Sciatic nerve (tissue), 2 donors: ENCODE measurements at places on chromosomes 4 and X.

DNA sequence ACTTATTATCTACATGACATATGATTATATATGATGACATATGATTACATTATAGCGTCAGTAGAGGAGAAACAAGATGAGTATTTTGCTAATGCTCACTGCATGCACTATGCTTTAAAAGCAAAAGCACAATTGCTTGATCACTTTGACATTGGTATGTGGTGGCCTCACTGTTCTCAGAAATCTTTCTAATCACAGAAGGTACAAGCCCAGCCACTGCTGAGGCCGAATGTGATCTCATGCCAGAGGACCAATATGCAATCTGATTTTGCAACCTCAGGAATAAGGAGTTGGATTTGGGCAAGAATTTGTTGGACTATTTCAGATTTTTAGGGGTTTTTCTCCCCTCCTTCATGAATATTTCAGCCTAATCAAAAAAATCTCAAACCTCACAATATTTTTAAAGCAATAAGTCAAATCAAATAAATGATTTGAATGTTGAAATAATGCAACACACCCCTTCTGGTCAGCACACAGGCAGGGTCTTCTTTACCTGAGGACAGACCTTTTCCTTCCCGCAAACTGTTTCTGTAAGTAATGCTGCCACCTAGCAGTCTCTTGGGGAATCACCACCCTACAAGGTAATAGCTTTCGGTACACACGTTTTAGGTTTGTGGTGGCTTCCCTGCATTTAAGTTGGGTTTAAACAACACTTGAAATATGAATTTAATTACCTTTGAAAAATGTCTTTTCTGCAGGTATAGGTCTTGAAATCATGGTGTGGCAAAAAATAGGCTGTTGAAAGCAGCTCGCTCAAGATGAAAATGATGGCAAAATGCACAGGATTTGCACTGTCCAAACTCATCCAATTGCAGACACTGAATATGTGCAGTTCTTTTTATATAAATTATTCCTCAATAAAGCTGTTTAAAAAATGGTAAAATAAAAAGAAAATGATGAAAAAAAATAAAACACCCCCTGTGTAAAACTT is 4.8 kb upstream of the CXCL13 start:
- no peak for DNase-seq

GRCh38 chr4:130125467-130125866 is 1029.5 kb downstream of the C4orf33 start:
- DNase-seq, result no peak

- DNase-seq, result no peak
Observed at GRCh38 chrX:10709276-10709675, 88.9 kb upstream of the MID1 start.

- DNase-seq, result no peak
Observed at GRCh38 chrX:69163936-69164741, 1.1 kb downstream of the PJA1 start.

GRCh38 chrX:37846558-37846933 is 825 bp downstream of the DYNLT3 start:
- no peak for DNase-seq

DNA sequence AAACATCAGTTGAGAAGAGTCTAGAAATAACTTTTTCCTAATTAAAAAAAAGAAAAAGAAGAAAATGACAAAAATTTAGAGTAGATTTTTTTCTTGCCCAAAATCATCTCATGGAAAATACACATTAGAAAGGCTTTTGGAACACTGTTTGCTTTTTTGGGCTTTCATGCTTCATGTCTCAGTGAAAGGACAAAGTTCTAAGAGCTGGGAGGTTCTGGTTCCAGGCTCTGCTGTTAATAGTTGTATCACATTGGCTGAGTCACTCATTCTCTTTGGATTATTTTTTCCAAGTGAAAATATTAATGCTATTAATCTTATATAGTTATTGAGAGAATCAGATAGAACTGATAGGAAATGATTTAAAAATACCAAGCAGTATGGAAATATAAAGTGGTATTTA is 32.9 kb upstream of the ETNPPL start:
- no peak for DNase-seq
